Osteocyte (in vitro differentiated cells): ENCODE measurements at places on chromosomes 3 and 15.

DNA sequence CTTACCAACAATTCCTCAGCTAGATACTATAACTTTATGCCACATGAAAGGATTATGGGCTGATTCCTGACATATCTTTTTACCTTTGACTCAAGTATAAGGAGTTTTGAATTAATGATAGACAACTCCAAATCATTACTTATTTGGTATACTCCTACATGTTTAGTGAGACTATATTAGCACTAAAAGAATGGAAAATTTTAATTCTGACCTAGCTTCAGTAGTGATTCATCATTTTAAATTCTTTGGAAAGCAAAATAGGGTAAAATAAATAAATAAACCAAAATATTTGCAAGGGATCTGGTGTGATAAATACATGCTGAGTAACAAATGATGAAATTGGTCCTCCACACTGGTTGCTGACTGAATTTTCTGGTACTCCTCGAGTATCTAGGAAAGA is 42.3 kb upstream of the VGLL3 start:
- DNase-seq = no peak
- peaks cover 4% of the 10 kb centered on the region for H3K27me3 ChIP-seq
- H3K4me1 ChIP-seq = no peaks in the 10 kb centered on the region
- peaks cover 2% of the 10 kb centered on the region for H3K36me3 ChIP-seq
- H3K27ac ChIP-seq = no peak overlapping the region
- H3K4me3 ChIP-seq = no peak overlapping the region

DNA sequence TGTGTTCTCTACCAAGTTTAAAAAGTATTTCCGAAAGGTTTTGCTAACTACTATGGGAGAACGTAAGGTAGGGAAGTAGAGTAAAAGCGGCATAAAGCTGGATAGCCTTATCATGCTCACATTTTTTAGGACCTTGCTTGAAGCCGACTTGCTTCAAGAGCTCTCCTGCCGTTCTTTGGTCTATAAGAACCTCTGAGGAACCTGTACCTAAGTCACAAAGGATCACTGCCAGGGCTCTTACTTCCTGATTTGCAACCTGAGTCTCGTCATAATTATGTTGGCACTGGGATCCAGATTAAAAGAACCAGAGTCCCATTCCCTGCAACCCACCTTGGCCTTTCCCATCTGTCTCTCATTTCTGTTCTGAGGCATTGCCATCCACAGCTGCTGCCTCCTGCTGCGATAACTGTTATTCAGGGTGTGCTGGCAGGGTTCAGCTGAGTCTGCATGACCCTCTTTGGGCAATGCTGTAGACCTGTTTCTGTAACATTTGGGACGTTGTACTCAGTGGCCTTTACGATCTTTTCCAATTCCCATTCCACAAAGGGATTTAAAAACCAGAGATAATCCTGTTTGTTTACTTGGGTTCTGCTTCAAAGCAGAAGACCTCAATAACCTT is 131.0 kb upstream of the UMPS start:
- H3K36me3 ChIP-seq = no peaks in the 10 kb centered on the region
- peaks cover 3% of the 10 kb centered on the region for H3K27me3 ChIP-seq
- no peak overlapping the region for H3K27ac ChIP-seq
- DNase-seq = no peak
- no peak overlapping the region for H3K4me3 ChIP-seq
- H3K4me1 ChIP-seq = no peaks in the 10 kb centered on the region

DNA sequence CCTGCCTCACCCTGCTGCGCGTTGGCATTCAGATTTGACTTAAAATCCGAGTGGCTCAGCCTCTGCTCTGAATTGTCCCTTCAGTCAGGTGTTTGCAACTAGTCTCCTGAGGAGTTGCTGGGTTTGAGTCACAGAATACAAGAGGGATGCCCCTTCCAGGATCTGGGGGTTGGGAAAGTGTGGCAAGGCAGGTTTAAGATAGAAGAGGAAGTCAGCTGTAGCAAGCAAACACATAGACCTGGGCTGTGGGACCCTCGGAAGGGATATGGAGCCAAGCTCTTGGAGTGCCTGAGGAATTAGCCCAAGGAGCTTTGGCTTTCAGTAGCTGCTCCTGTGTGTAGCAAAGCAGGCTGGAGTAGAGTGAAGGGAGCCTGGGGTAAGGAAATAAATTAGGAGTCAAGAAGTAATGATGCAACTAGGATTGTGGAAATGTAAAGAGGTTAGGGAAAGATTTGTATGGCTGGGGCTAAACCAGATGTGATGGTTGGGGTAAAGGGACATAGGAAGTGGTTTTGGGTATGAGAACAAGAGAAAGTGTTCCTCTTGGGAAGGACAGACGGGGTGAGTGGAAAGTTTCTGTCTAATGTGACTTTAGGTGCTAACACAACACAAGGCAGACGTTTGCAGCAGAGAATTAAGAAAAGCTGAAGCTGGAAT is 41.2 kb downstream of the RAB7A start:
- no peak overlapping the region for H3K27ac ChIP-seq
- H3K4me1 ChIP-seq = peaks cover 54% of the 10 kb centered on the region
- no peaks in the 10 kb centered on the region for H3K27me3 ChIP-seq
- no peak for DNase-seq

GRCh38 chr3:62659660-62660059 is 215.6 kb downstream of the CADPS start:
- DNase-seq = no peak
- H3K27me3 ChIP-seq = peaks cover 30% of the 10 kb centered on the region
- H3K4me3 ChIP-seq = no peak overlapping the region
- no peaks in the 10 kb centered on the region for H3K4me1 ChIP-seq

- no peaks in the 10 kb centered on the region for H3K27me3 ChIP-seq
- no peak overlapping the region for H3K27ac ChIP-seq
- no peaks in the 10 kb centered on the region for H3K4me1 ChIP-seq
Observed at GRCh38 chr3:61353382-61353781, 102.1 kb upstream of the FHIT start.

DNA sequence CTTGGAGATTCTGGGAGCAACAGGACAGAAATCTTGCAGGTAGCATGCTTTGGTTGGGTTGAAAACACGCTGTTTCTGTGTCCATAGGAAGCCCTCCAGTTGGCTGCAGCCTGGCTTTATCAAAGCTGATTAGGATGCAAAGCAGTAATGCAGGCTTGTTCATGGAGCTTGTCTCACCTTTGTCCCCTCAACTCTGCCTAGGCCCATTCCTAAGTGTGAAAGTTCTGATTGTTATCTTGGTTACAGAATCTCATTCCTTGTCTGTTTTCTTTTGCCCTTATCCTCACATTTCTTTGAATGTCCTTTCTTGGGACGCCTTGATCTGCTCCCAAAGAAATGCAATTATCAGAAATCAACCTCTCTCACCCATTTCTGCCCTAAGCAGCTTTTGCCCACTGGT is 83.5 kb downstream of the IL20RB start:
- no peaks in the 10 kb centered on the region for H3K4me1 ChIP-seq
- DNase-seq = no peak
- H3K36me3 ChIP-seq = no peaks in the 10 kb centered on the region
- H3K27ac ChIP-seq = no peak overlapping the region

- peak; percentile 63 for DNase-seq
- H3K4me1 ChIP-seq = no peaks in the 10 kb centered on the region
- H3K27ac ChIP-seq = no peak overlapping the region
- no peak overlapping the region for H3K4me3 ChIP-seq
Observed at GRCh38 chr15:42716626-42717025, 20.3 kb downstream of the CDAN1 start.

DNA sequence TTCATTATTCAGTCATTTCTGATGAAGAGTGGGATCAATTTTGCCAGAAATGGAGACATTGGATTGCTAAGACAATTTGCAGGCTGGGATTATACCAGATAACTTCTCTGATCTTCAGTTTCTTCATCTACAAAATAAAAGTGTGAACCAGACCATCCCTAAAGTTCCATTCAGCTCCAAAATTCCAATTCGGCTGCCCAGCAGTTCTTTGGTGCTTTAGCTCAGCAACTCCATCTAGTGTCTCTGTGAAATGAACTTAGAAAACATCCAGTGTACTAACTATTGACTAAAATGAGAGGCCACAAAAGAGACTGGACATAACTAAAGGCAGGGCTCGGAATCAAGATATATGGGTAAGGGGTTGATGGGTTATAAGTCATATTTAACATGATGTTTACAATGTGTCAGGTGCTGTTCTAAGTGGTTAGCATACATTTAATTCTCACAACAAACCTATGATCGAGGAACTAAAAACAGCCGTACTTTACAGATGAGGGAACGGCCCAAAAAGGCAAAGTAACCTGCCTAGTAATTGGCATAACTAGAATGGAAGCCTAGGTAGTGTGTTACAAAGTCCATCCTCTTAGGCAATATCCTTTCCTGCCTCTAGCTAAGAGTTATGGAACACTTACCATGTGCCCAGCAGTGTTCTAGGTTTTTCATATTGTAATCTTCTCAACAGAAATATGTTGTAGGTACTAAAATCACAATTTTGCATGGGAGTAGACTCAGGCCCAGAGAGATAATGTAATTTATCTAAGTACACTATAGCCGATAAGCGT is 17.0 kb downstream of the THAP10 start:
- peaks cover 4% of the 10 kb centered on the region for H3K36me3 ChIP-seq
- DNase-seq = no peak
- peak overlapping the region; percentile 20 for H3K27ac ChIP-seq

DNA sequence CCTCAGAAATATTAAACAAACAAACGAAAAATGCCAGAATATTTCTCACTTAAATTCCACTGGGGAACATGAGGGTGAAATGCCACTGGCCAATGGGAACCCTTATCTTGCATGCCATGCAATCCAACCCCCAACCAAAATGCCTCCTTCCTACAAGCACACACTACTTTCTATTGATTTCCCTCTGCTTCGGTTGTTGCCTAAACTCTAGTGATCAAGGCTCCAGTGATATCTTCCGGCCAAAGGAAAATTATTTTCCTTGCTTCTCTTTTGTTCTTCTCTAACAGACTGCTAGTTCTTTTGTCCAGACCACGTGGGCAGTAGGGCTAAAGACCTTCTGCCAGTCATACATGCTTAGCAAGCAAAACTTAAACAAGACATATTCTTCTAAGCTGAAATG is 115.7 kb downstream of the TMCC1 start:
- H3K36me3 ChIP-seq = peaks cover 8% of the 10 kb centered on the region
- peak overlapping the region; percentile 28 for H3K27ac ChIP-seq
- DNase-seq = no peak
- peaks cover 17% of the 10 kb centered on the region for H3K4me1 ChIP-seq
- no peak overlapping the region for H3K4me3 ChIP-seq

DNA sequence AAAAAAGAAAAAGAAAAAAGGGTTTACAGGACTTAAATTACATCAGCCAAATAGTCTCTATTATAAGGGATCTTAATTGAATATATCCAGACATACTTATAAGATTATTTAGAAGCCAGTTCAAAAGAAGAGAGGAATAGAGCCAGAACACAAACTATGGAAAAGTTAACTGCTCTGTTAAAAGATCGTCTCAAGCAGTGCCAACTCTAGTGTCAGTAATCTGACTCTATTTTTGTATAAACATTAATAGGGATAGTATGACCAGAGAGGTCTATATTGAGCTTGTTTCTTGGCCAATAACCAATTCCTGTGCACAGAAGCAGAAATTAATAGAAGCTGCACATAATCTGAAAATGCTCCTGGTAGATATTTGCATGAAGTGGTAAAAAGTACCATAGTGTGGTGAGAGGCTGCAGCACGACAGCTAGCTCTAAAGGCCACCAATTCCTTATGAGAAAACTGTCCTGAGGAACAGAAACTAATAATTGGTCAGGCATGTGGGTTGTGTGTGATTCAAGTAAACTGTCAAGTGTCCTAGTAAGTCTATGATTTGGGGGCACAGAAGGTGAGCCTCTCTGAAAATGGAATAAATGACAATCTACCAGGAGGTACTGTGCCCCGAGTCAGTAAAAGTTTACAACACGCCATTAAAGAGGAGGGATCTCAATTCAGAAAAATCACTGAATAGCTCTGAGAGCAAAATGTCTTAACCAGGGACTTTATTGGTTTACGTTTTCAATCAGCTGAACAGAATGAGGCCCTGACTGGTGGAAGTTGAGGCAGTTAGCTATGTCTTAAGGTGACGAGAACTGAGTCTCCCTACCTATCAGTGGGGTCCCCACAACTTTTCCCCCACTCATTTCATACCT is 51.5 kb upstream of the NANOGP8 start:
- no peak overlapping the region for H3K27ac ChIP-seq
- H3K4me3 ChIP-seq = no peak overlapping the region
- peaks cover 2% of the 10 kb centered on the region for H3K36me3 ChIP-seq
- DNase-seq = no peak
- H3K27me3 ChIP-seq = no peaks in the 10 kb centered on the region

- H3K4me3 ChIP-seq = no peak overlapping the region
- H3K36me3 ChIP-seq = no peaks in the 10 kb centered on the region
- peaks cover 24% of the 10 kb centered on the region for H3K4me1 ChIP-seq
- H3K27me3 ChIP-seq = no peaks in the 10 kb centered on the region
- DNase-seq = no peak
Observed at GRCh38 chr3:123741041-123741511, 143.1 kb downstream of the MYLK start.

DNA sequence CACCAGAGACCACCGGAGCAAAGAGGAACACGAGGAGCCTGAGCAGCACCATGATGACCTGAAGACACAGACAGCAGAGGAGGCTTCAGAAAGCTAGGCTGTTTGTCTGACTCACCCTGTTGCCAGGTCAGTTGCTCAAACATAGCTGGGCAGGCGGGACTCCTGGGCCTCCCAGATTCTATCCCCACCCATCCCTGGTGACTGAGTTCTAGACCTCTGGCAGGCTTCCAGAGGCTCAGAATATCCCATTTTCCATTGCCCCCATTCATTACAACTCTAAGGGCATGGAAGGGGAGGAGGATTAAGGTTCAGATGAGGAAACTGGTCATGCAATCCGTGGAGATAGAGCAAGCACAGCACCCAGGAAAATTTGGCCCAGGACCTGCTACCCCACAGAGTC is at the start of gene CDHR4:
CDHR4 (minus strand) TSS at position 113 of the 400 bp plus-strand sequence; CDS start at position 52, 61 bp downstream.
- no peaks in the 10 kb centered on the region for H3K36me3 ChIP-seq
- H3K4me1 ChIP-seq = peaks cover 23% of the 10 kb centered on the region
- H3K27ac ChIP-seq = peak within 1 kb of the TSS; percentile 34
- H3K27me3 ChIP-seq = peaks cover 8% of the 10 kb centered on the region
- H3K4me3 ChIP-seq = no peak within 1 kb of the TSS

DNA sequence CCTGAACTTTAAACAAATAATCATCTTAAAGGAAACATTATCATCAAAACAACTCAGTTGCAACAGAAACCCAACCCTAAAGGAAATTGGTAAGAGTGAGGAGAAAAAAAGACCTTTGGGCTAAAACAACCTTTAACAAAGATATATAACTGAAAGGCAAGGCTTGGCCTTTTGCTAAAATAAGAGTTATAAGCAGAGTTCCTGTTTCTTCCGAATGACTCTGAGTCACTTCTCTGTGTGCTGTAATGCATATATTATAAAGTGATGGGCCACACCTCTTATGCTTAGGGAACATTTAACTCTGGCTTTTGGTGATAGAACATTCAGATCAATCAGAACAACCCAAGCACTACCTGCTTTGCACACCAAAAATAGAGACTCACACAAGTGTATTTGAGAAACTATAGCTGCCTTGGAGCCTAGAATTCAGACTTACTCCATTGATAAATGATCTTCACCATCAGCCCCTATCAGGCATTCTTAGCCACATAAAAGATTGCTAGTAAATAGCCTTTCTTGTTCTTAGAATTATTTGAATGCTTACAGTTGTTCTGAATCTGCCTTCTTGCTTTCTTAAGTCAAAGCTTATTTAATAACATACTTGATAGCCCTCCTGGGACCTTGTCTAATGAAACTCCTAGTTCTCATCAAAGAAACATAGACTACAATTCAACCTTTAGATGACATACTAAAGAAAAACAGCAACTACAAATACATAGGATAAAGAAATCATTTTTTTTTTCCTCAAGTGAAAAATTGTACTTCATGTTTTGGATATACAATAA is 294.2 kb upstream of the SEMA6D start:
- DNase-seq = no peak
- no peaks in the 10 kb centered on the region for H3K36me3 ChIP-seq
- H3K27me3 ChIP-seq = no peaks in the 10 kb centered on the region
- peaks cover 18% of the 10 kb centered on the region for H3K4me1 ChIP-seq

GRCh38 chr3:10744098-10744465 is 71.9 kb upstream of the SLC6A11 start:
- no peak overlapping the region for H3K4me3 ChIP-seq
- H3K4me1 ChIP-seq = no peaks in the 10 kb centered on the region
- H3K27ac ChIP-seq = no peak overlapping the region
- H3K36me3 ChIP-seq = no peaks in the 10 kb centered on the region
- no peak for DNase-seq
